ENCODE measurements at places on chromosomes 3 and 15.

GRCh38 chr15:34616613-34617012 is 33.2 kb upstream of the GOLGA8B start:
- ATAC-seq, result no peak

DNA sequence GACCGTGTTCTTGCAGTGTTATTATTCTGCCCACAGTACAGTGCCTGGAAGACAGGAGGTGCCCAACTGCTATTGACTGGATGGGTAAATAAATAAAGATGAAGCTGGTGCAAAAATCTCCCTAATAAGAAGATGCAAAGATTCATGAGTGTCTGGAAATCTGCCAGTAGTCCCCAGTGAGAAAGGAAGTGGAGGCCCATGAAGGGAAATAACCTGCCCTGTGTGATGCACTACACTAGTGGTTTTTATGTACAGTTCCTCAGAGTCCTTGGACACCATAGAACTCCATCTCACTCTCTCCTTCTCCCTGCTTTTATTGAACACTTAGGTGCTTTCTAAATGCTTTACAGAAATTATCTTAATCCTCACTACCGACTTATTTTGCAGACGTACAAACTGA is 8.3 kb upstream of the SUCLG2 start:
- ATAC-seq, result peak; percentile 36

- no peak for ATAC-seq
These were observed 36.1 kb downstream of the HMG20A start for GRCh38 chr15:77456746-77457145.

DNA sequence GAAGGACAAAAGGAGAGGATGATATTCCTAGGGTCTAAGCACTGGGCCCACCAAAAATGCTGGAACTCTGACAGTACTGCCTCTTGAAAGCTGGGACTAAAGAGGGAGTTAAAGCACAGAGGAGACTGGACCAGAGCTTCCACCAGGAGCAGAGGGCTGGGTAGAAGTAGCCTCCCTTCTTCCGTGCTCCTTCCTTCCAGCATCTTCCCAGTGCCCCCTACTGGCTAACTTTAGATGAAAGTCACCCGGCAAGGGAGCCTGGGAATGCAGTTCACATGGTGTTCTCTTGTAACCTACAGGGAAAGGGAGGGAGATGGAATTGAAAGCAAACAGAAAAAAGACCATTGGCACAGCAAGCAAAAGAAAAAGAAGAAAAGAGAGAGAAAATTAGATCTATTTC is 106.1 kb upstream of the COL8A1 start:
- ATAC-seq, result no peak

GRCh38 chr3:134846911-134847317 is 51.9 kb downstream of the EPHB1 start:
- ATAC-seq, result no peak

- ATAC-seq, result peak; percentile 21
These were observed 225.0 kb upstream of the PROK2 start for GRCh38 chr3:72009851-72010443.

DNA sequence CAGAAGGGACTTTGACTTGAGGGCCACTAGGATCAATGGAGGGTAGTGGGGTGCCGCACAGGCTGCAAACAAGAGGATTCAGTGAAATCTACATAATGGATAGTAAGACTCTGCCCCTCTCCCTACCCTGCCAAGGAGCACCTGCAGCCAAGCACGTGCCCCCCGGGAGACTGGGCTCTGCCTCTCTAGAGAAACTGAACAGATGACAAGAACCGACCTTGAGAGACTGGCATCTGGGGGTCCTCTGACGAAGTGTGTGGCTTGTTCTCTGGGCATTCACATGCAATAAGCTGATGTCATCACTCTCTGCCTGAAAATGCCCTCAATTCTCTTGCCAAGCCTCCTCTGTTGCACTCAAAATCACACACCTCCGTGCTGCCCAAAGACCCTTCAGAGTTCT is 132.3 kb downstream of the FAM43A start:
- no peak for ATAC-seq

GRCh38 chr15:80695911-80696661 is 976 bp downstream of the ABHD17C start:
- ATAC-seq, result no peak

GRCh38 chr3:47475029-47475569 is 642 bp downstream of the SCAP start:
- peak; percentile 24 for ATAC-seq

DNA sequence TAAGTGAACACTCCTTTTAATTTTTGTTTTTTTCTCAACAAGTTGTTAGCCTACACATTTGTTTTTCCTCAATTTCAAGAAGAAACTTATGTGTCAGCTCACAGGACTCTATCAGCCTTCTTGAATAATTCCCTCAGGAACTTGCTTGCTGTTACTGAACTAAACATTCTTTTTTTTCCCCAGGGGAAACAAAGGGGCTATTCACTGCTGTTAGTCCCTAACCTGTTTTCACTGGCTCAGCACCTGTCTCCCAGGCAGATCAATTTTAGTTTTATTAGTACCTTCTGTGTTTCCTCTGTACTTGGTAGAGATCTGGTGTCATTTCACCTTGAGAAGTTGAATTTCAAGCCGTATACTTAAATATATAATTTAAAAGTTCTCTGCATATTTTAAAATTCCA is 644.6 kb downstream of the CADM2 start:
- ATAC-seq, result no peak

DNA sequence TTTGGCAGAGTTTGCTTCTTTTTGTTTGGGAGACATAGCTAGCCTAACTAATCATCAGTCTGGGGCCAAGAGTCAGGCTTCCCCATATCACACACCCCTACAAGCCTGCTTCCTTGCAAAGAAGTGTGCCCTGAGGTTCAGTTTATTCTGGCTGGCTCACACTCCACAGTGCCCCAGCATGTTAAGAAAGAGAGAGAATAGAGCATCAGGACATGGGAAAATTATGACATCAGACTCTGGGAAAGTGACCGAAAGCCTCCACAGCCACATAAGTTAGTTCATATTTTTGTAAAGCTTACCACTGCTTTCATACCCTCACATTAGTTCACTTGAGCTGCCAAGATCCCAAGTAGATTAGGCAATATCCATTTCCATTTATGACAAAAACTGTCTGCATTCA is 63.0 kb upstream of the CFAP161 start:
- ATAC-seq, result no peak

DNA sequence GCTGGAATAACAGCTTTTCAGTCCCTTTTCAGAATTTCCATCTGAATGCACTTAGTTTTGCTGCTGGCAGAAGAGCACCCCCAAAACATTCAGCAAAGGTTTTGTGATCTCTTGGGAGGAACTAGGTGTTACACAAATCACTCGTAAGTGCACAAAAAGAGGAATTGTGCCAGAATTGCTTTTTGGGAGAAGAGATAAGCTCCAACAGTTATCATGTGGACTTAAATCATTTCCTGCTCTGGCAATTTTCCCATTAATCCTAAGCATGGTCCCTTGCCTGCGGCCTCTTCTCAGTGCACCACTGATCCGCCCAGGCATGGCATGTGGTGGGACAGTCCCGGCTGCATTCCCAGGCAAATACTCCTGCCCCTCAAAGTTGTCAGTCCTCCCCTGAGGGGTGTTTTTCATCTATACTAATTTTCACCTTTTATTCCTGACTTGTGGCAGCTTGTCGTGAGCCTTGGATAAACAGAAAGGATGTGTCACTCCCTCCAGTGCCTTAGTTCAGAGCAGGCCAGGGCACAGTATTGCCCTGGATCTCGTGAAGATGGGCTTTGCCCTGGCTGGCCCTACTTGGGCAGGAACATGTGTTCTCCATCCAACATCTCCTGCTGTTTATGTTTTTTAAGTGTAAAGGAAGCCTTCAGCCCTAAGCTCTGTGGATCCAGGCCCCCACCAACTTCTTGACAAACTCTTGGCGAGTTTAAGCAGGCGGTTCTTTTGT is 44.6 kb upstream of the VILL start:
- ATAC-seq, result no peak

DNA sequence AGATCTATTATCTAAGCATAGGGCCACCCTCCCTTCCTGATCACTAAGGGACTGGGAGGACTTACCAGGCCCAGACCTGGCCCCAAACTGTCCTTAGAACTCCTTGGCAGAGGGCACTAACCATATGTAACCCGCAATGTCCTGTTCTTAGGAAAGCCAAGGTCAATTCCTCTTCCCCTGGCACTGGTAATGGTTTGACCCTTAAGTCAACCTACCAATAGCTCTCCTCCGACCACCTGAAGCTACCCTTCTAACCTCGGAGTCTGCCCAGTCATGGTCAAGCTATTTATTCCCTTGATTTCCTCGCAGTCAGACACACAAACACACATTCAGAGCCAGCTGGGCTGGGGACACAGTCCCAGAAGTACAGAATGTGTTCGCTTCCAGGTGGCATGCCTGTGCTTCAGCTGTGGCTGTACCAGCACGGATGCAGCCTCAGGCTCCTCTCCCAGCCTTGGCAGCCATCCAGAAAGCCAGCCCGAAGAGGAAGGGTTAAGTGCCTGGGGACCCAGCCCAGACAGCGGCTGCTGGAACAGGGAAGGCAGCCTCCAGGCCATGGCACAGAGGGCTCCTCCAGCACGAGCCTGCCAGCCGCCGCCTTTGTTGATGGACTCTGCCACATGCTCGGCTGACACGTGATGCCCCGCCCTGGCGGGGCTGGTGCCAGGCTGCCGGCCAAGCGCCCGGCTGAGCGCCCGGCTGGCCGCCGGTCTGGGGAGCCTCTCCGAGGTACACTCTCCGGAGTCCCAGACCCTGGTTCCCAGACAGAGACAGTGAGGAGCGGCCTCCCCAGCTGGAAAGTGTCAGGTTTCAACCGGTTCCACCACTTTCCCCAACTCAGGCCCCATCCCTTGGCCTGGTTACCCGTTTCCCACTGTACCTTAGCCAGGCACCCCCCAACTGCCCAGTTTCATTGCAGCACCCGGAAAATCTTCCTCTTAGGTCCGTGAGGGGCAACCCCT is 5.5 kb downstream of the BMF start:
- no peak for ATAC-seq

DNA sequence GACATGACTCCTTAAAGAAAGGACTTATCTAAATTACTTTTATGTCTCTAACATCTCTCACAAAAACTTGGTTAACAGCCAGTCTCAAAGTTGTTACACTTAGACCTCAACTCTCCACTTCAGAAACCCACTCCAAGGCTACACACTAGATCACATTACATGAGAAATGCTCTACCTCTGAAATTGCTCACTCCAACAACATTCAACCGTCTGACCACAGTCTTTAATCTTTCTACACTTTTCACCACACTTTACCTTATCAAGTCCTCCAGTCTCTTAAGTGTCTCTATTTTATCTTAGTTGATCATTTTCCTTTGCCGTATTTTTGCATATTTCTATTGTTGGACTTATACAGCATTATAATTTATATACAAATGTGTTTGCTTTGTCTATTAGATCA is 5.8 kb downstream of the SLC12A6 start:
- ATAC-seq, result peak; percentile 64

GRCh38 chr3:63245726-63246241 is 32.3 kb upstream of the SYNPR start:
- no peak for ATAC-seq

- ATAC-seq, result no peak
These were observed 4.3 kb upstream of the UACA start for GRCh38 chr15:70767667-70768066.

All from activated CD4-positive, CD25-positive, alpha-beta regulatory T cell treated with anti-CD3 and anti-CD28 coated beads, Interleukin-2, amount 50 U/mL, for 24 hours (primary cell).